Midbrain (tissue), 1 donor: ENCODE measurements at places on chromosomes 5 and 9.

DNA sequence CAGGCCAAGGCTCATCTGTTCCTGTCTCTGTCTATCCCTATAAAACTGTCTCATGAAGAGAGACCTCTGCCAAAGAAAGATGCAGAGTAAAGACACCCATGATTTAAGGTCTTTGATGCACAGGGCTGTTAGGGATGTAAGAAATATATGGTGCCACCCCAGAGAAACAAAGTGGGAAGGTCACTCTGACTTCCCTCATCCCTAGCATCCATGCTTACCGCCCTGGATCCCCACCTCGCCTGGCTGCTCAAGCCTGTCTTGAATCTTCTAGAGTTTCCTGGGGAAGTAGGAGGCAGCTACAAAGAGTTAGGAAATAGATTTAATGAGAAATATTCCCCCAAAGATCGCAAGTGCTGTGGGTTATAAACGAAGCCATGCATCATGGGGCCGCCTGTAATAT is 349.2 kb downstream of the SLIT3 start:
- no peak for DNase-seq

DNA sequence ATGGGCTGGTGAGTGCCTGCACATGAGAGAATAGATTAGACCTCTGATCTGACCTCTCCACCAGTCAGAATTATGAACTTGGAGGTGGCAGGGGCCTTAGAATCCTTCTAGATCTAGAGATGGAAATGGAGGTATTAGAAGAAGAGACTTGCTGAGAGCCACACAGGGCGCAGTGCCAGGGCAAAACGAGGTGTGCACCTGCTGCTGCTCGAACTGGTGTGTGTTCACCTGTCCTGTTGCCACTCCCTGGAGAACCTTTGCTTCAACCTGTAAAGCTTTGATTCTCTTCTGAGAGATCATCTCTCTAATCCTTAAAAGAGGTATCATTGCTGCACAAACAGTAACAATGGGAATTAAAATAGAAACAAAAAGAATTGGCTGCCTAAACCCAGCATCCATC is 24.9 kb downstream of the FRMPD1 start:
- no peak for DNase-seq

DNA sequence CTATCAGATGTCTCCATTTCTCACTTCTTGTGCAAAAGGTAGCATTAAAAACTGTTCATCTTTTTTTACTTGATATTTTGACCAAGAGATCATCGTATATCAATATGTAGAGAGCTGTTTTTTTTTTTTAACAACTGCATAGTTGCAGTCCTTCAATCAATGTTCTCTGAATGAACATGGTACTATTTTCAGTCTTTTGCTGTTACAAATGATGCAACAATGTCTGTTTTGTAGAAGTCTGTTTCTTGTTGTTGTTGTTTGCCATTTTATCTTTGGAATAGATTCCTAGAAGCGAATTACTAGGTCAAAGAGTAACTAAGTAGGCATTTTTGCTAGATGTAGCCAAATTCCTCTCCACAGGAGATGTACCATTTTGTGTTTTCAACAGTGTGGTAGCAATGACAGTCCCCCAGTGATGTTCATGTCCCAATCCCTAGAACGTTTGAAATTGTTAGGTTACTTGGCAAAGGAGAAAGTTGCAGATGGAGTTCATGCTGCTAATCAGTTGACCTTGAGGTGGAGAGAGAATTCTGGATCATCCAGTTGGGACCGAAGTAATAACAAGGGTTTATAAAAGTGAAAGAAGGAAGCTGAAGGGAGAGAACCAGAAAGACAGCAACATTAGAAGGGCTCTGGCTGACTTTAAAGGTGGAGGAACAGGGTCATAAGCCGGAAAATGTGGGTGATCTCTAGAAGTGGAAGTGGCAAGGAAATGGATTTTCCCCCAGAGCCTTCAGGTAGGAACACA is 6.3 kb downstream of the MTREX start:
- no peak for DNase-seq

DNA sequence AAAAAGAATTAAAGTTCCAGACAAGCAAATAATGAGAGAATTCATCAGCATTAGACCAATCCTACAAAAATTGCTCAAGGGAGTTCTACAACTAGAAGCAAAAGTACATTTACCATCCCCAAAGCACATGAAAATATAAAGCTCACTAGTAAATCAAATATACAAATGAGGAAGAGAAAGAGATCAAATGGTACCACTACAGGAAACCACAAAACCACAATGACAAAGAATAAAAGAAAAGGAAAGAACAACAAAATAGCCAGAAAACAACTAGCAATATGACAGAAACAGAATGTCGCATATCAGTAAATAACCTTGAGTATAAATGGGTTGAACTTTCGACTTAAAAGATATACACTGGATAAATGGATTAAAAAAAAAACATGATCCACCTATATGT is 739.0 kb downstream of the DTWD2 start:
- DNase-seq: no peak

GRCh38 chr9:135363596-135363995 is 116.0 kb upstream of the PPP1R26 start:
- DNase-seq: no peak

DNA sequence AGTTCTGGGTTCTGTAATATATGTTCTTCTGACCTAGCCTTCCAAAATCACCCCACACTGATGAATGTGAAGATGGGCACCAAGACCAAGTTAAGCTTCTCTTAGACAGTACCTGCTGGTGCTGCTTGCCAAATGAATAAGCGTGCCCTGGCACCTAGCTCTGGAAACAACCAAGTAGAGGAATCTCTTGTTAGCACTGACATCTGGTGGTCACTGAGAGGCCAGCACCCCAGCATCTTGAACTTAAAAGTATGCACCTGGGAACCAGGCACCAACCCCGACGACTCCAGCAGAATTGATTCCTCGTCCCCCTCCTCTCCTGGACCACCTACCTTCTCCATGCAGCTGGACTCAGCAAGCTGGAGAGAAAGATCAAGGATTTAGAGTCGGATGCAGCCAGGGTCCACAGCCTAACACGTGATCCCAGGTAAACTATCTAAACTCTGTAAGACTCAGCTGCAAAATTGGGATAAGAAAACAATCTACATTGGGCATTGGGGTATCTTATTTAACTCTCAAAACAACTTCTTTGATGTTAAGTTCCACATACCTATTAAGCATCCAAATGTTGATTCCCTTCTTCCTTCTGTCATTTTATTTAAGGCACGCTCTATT is 89.8 kb downstream of the SLC1A3 start:
- peak; percentile 41 for DNase-seq

GRCh38 chr9:133160742-133161546 is 2.8 kb downstream of the GBGT1 start:
- DNase-seq: peak; percentile 36

GRCh38 chr9:87531370-87532295 is 34.0 kb downstream of the DAPK1 start:
- no peak for DNase-seq

DNA sequence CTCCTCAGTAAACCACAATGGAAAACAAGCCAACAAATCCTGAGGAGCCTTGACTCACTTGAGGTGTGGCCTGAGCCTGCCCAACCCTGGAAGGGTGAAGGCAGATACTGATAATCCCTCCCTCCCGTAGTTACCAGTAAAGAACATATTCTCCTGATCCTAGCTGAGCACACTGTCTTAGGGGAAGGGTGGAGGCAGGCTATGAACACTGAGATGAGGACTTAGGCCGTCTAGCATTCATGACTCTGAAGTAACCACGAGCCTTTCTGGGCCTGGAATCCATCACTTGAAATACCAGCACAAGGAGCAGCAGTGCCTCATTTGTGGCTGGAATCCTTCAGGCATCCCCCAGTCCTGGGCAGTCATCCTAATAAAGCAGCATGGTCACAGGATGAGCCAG is 124.5 kb upstream of the PRLR start:
- DNase-seq: no peak

GRCh38 chr9:122821278-122821943 is 7.0 kb downstream of the PDCL start:
- no peak for DNase-seq

DNA sequence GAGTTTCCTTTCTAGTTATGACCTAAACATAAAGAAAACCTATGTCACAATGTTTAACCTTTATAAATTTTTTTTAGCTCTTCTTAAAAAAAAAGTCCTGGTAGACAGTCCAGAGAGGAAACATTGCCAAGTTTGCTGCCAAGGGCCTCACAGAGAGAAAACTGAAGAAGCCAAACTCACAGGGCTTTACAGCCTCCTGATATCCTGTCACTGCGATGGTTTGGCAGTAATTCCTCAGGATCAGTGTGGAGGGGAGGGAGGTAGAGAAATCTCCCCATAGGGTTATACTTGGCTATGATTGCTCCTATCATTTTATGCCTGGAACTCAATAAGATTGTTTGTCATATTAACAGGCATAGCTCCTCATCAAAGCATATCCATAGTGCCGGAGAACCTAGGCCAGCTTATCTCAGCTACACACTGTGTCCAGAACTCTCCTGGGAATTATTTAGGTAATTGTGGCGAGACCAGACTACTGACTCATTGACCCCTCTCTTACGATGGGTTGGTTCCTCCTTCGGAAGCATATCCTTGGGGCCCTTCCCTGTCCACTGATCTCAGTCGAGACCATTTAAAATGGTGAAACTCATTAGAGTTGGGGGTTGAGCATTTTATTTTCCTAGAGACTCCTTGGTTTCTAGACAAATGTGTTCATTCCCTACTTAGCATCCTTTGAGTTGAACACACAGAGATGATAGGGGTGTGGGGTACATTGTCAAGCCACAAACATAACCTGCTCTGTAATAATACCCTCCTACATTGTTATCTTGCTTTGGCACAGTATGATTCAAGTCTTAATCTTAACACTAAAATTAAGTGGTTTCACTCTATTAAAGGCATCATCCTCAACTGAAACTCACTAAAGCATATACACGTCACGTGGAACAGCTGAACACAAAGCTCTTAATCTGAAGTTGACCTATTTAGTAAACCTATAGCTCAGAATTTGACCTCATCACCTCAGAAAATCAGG is 53.4 kb upstream of the TMC1 start:
- DNase-seq: peak; percentile 8

DNA sequence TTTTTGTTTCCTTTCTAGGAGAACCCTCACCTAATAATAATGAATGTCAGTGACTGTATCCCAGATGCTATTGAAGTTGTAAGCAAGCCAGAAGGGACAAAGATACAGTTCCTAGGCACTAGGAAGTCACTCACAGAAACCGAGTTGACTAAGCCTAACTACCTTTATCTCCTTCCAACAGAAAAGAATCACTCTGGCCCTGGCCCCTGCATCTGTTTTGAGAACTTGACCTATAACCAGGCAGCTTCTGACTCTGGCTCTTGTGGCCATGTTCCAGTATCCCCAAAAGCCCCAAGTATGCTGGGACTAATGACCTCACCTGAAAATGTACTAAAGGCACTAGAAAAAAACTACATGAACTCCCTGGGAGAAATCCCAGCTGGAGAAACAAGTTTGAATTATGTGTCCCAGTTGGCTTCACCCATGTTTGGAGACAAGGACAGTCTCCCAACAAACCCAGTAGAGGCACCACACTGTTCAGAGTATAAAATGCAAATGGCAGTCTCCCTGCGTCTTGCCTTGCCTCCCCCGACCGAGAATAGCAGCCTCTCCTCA is 87.1 kb downstream of the OSMR start:
- DNase-seq: no peak

DNA sequence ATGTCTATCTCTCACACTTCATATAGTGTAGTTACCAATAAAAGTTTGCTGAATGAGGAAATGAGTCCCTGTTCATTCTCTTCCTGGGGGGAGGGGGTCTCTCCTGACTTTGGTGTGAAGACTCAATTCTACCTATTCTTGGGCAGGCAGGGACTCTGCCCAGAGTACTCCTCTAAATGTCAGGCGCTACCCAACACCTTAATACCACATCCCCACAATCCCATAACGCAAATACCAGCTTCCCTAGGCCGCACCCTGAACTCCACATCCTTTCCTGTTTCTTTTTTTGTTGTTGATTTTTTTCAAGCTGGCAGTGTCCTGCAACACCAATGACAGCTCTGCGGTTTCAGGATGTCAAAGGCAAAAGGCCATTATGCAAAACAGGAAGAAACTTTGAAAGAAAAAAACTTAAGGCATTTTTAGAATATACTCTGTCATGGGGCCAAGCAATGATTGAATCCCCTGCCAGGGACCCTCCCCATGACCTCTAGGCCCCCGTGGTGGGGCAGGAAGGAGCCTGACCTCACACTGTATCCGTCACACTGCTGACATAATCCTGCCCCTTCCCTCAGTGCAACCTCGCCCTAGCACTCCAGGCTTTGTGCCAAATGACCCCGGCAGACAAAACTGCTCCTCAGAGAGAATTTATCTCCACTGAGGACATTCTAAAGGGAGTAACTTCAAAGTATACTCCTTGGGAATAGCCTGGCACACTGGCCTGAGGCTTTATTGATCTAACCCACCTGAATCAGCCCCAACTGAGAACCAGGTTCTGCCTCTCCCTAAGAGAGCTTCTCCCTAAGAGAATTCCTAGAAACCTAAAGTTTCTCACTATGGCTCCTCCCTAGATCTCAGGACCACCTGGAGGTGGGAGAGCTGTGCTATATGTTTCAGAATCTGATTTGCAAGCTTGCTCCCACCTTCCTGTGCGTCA is 8.0 kb downstream of the B4GALT1 start:
- no peak for DNase-seq

DNA sequence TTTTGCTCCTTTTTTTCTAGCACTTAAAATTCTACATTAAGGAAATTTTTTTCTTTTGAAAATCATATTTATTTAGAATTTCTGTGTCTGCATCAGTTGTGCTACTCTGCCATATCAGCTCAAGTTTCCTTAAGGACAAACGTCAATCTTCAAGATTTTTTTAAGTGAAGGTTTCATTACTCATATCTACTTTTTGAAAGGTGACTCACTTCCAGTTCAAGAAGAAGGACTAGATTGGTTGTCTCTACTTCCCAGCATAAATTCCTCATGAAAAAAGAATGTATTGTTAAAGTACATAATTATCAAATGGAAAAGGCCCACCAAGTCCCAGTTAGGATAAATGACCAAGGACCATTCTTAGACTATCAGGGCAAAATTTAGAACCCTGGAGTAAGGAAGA is 626.5 kb downstream of the DMRTA1 start:
- no peak for DNase-seq

DNA sequence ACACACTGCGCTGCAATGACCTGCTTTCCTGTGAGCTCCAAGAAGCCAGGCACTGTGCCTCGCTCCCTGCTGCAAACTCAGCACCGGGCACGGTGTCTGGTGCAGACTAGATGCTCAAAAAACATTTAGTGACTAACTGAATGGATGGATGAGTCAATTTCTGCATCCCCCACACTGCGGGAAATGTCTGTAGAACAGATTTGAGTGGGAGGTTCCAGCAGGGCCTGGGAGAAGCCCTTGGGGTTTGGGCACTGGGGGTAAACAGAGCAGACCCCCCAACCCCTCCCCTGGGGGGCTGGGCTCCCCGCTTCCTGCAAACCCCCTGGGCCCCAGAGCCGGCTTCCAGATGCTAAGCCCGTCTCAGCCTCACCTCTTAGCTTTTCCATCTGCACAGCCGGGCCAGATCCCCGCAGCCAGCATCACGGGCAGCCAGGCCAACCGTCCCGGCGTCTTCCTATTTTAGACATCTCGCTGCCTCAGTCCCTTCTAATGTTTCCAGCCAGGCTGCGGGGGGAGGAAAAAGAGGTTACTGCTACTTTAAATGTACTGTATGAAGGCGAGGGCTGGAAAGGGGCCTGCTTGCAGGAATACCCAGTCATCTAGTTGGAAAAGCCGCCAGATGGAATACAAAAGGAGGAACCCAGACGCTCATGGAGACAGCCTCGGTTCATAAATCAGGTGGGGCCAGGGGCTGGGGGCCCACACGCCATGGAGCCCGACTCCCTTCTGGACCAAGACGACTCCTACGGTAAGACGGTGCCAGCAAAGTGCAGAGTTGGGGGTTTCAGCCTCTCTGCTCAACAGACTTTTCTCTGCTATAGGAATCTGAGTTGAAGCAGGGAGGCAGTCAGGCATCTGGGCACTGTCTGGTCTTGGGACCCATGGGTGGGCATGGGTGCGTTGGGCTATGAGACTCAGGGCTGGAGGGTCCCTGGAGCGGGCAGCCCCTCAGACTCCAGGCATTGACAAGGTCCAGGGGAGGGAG is 67.1 kb upstream of the GGTA1 start:
- DNase-seq: no peak
